MG63 (cell line): ENCODE measurements at places on chromosomes 6 and 20. TPM values are rescaled to one million over a fixed set of nuclear protein-coding genes. Genes with fewer than 3 reads are reported as not detected.

DNA sequence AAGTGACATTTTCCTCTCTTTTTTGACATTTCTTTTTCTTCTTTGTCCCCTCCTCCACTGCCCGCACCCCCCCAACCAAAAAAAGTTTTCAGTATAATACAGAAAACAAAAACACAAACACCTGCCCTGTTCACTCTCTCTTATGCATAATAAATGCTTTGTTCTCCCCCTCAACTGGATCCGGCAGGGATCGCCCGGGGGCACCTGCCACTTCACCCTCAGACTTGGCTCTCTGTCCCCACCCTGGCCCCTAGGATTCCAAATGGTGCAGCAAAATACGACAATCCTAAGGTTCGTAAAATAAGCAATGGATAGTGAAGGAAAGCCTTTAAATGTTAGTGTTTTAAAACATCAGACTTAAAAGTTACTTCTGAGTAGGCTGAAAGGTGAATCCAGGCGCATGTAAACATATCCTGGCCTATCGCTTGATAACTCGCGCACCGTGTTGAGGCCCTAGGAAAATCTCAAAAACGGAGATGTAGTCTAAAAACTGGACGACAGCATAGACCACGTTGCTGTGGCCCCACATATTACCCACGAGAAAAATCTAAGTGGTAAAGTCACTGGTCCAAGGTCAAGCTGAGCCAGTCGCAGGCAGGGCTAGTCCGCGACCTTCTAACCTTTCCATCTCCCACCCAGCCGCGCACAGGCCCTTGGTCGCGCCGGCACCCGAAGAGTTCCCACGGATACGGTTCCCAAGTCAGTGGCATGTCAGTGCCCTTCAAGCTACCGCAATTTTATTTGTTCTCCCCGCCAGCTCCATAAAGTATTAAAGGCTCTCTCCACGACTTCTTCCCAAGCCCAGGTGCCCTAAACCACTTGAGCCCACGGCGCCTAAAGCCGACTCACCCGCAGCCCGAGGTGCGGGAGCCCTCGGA is 130.8 kb downstream of the OGFRL1 start:
- DNase-seq: no peak

The UST gene
- total RNA-seq: 15.2 and 22.0 TPM in 2 replicates

The HLA-DQB1 gene
- total RNA-seq: not detected in 2 replicates

- no peak for DNase-seq
Measured at GRCh38 chr6:111912904-111913303, 39.7 kb upstream of the FYN start.
